ENCODE measurements at places on chromosomes 1 and 21.

- no peak for DNase-seq
Observed at GRCh38 chr1:162902416-162902815, 41.4 kb upstream of the CCDC190 start.

DNA sequence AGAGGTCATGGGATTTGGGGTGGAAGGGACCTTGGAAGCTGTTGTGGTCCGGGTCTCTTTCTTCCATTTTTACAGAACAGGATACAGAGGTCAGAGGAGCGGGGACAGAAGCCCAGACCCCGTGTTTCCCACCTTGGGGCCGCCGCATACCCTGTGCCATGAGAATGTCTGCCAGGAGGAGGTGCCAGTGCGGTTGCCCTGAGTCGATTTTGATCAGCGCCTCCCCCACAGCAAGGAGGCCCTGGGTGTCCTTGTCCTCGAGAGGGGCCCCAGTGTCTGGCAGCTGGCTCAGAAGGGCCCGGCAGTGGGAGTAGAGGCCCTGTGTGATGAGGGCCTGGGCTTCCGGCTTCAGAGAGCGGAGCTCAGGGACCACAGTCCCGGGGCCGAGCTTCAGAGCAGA is 12.3 kb upstream of the MMEL1 start:
- DNase-seq, result no peak

DNA sequence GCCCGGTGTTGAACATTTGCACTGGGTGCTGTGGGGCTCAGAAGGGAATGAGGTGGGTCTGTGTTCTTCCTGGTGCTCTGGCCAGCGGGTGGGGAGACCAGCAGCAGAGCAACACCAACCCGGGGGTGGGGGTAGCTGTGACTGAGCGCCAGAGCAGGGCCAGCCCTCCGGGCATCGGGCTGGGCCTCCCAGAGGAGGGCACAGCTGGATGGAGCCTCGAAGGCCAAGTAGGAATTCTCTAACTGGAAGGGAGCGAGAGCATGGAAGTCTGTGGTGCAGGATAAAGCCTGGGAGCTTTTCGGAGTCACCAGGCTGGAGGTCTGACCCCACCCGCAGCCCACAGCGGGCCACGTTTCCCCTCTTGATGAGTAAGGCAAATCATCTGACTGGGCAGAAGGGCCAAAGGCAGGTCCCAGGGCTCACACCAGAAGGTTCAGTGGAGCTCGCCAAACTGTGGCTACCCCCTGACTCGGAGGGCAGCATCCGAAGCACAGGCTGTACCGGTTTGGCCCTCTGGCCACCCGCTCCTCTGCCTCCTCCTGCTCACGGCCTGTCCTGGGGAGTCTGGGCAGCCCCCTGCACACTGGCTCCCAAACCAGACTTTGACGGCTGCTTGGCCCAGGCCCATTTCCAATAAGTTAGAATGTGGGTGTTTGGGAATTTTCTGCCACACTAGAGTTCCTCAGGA is 18.8 kb downstream of the SLC1A7 start:
- no peak for DNase-seq

- no peak for DNase-seq
Observed at GRCh38 chr21:38821248-38821647, 15.5 kb downstream of the ETS2 start.

- no peak for DNase-seq
Observed at GRCh38 chr1:166169182-166169581, 2.4 kb upstream of the FAM78B start.

DNA sequence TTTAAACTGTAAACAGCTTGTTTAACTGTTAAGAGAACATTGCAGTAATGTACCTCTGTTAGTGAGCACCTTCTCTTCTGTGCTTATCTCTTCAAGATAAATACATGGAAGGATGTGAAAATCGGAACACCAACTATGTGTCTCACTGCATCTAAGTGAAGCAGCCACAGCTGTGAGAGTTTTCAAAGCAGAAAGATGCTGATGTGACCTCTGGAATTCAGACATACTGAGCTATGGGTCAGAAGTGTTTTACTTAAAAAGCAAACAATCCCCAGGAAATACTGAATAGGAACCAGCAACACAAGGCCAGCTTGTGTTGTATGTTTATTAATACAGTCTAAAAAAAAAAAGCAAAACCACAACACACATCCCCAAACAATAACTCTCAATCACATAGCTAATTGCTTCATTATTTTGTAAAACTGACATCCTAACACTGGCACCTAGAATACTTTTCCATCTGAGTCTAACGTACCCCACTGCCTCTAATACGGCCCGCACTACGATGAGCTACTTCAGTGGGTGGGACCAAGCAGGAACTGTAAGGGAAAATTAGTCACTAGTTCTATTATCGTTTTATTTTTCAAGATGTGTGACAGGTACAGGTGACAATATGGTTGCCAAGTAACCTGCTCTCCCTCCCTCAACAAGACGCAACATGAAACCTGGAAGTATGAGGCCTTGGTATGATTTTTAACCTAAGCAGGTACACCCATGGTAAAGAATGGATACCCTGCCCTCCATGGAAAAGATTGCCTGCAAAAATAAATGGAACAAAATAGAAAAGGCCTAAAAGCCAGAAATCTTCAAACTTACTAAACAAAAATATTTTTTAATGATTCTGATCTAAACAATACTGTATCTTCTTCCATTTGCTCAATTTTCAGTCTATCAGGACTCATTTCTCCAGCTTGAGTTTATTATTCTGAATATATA is 13.9 kb downstream of the ERRFI1 start:
- DNase-seq, result no peak

- no peak for DNase-seq
Observed at GRCh38 chr1:51784997-51785421, 93.5 kb downstream of the NRDC start.

DNA sequence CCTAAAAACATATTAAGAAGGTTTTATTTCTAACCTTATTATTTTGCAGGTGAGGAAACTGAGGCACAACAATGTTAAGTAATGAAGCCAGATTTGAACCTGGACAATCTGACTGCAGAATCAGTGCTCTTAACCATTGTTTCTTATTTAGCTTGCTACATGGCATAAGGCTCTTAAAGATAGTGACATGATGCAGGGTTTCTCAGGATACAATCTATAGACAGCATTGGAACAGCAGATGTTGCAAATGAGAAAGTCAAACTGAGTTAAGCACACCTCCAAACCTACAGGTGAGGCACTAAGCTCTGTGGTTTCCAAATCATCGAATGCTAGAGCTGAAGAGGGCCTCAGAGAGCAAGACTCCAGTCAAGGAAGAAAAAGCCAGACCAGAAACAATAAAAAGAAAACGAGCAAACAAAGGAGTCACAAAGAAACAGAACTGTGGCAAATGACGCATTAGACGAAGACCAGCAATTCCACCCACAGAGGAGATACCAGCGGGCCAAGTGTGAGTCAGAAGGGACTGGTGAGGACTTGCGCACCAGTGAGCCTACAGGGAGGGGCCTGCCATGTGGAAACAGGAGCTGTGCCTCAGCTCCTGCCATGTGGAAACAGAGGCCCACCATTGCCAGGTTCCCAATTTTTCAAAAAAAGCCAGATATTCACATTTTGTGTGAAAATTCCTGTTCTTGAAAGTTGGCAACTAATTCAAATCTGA is 14.4 kb downstream of the CD58 start:
- no peak for DNase-seq

GRCh38 chr1:26690157-26690556 is 5.7 kb upstream of the ARID1A start:
- no peak for DNase-seq

Measured in DND-41 (cell line).